Right ventricle myocardium superior (tissue), 1 donor: ENCODE measurements at places on chromosomes 5 and 9.

GRCh38 chr9:69273161-69273560 is 51.9 kb upstream of the ENTREP1 start:
- no peak for DNase-seq

DNA sequence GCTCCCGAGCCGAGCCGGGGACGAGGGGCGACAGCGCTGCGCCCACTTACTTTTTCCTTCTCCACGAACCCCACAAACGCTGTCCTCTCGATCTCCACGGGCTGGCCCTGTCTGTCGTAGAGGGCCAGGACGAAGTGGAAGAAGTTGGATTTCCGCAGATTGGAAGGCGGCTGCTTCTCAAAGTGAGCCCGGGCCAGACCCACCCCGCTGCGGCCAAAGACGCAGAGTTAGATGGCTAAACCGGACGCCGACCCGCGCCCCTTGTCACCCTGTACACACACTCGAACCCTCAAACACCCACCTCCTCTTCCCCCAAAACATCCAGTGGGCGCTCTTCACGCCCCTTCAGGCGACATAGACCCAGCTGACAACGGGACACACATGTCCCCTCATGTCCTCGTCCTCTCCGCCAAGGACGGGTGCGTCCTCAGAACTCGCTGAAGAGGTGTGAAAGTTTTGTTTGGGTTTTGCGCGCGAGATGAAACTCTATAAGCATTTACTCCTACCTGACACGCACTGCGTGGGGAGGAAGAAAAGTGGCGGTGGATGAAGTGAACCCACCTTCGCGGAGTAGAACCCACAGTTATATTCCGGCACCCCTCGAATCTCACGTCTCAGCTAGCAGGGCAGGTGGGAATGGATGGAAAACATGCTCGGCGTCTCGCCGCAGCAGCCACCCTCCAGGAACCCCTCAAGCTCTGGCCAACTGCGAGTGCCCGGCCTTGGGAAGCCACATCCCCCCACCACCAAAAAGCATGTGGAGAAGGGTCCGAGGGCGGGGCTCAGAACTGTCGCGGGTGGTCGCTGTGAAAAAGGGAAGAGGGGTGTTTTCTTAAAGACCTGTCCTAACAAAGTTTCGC is 2.6 kb downstream of the EBF1 start:
- peak; percentile 42 for DNase-seq

- peak; percentile 71 for DNase-seq
Observed at GRCh38 chr5:35198075-35198474, 32.2 kb downstream of the PRLR start.

GRCh38 chr5:96377167-96377566 is 55.9 kb downstream of the PCSK1 start:
- no peak for DNase-seq

GRCh38 chr9:91643481-91644077 is 219.9 kb upstream of the NFIL3 start:
- DNase-seq, result no peak

- no peak for DNase-seq
Observed at GRCh38 chr9:131361202-131361833, 32.6 kb upstream of the PRRC2B start.
